WTC11 (cell line): ENCODE measurements at places on chromosomes 16 and 17.

- DNase-seq, result peak; percentile 6
Observed at GRCh38 chr17:77324227-77324626, 183.5 kb downstream of the SEC14L1 start.

GRCh38 chr16:13148836-13149235, 247.4 kb downstream of the SHISA9 start:
- DNase-seq, result no peak

GRCh38 chr17:82835122-82835521, 4.7 kb downstream of the ZNF750 start:
- no peak for DNase-seq

GRCh38 chr17:65115839-65116238, 21.3 kb upstream of the RGS9 start:
- DNase-seq, result no peak

- DNase-seq, result no peak
Observed at GRCh38 chr16:14455573-14455972, 174.5 kb downstream of the PARN start.

GRCh38 chr17:64496348-64496785, 487 bp downstream of the POLG2 start:
- DNase-seq, result no peak

DNA sequence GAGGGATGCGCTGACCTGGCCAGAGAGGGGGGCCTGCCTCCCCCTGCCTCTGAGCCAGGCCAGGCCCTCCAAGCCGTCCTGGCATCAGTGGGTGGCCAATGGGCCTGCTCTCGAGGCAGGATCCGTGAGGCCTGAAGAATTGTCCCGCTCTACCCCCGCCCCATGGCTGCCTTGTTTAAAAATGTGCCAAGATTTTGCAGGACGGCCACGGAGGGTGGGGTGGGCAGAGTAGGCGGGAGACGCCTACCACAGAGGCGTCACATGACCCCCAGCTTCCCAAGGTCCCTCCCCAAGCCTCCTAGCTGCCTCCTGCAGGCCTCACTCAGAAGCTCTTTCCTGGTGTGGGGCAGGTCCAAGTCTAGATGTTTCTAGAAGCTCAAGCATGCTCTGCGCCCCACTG, 69.5 kb downstream of the ENGASE start:
- no peak for DNase-seq

GRCh38 chr16:62642677-62643076, 606.4 kb upstream of the CDH8 start:
- DNase-seq, result no peak

GRCh38 chr17:50790618-50791017, 23.3 kb upstream of the ANKRD40CL start:
- DNase-seq, result no peak

DNA sequence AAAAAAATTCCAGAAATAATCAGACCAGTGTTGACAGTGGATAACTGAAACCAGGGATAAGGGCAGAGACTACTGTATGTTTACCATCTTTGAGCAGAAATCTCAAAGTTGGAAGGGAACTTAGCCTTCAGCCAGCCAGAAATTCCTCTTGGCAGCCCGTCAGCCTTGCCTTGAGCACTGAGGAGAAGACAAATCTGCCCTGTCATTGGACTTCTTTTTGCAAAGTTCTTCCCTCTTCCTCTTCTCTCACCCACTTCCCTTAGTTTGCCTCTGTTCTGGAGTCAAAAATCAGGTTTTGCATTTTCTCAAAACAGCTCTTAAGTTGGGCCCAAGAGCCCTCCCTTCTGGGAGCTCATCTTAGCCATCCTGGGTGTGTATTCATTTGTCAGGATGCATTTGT, 6.2 kb downstream of the TUFM start:
- DNase-seq, result no peak
